ENCODE measurements at places on chromosomes 6 and 20. TPM values are rescaled to one million over a fixed set of nuclear protein-coding genes. Genes with fewer than 3 reads are reported as not detected.
A peak's percentile ranks its signal among the peaks of the same experiment; 100 is the strongest.

DNA sequence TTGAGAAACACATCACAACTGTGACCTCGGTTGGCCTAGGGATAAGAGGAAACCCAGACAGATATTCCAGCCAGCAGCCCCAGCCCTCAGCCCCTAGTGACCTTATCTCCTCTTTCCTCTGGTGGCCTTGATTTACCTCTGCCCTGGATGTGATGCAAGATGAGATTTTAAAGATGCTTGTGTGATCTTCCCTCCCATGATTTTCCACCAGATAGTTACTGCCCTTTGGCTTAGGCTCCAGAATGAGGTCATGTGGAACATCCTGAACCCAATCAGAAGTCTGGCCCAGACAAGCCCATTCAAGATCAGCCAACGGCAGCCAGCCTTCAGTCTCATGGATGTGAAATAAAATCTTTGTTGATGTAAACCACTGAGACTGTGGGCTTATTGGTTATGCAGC, 104.0 kb downstream of the BANF2 start:
- no peak overlapping the region for H3K4me3 ChIP-seq
- no peak for DNase-seq
- H3K36me3 ChIP-seq, result no peaks in the 10 kb centered on the region
- H3K27me3 ChIP-seq, result no peaks in the 10 kb centered on the region

DNA sequence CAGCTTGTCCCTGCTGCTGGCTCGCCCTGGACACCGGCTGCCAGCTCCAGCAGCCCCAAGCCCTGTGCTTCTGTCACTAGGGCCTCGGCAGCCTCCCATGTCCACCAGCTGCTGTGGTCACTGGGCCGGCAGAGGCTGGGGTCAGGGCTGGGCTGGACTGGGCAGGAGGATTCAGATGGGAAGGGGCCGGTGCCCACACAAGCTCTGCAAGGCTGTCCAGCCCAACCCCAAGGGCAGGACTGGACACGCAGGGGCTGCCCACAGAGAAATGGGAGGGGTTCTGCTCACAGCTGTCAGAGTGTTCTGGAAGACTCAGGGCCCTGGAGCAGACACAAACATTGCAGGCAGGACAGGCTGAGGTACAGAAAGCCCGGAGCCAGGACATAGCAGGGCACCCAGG, 65.6 kb downstream of the ADNP start:
- H3K27ac ChIP-seq, result no peak overlapping the region
- H3K4me3 ChIP-seq, result no peak overlapping the region
- no peak for DNase-seq
- no peaks in the 10 kb centered on the region for H3K36me3 ChIP-seq
- peaks cover 6% of the 10 kb centered on the region for H3K4me1 ChIP-seq

GRCh38 chr6:111793711-111794111, 79.5 kb downstream of the FYN start:
- no peaks in the 10 kb centered on the region for H3K4me1 ChIP-seq
- no peaks in the 10 kb centered on the region for H3K27me3 ChIP-seq
- no peak for DNase-seq
- H3K27ac ChIP-seq, result no peak overlapping the region

GRCh38 chr6:116018976-116019375, 41.7 kb downstream of the FRK start:
- H3K36me3 ChIP-seq, result no peaks in the 10 kb centered on the region
- no peaks in the 10 kb centered on the region for H3K27me3 ChIP-seq
- no peak overlapping the region for H3K27ac ChIP-seq
- no peak overlapping the region for H3K4me3 ChIP-seq
- DNase-seq, result peak; percentile 34
- H3K4me1 ChIP-seq, result peaks cover 3% of the 10 kb centered on the region

DNA sequence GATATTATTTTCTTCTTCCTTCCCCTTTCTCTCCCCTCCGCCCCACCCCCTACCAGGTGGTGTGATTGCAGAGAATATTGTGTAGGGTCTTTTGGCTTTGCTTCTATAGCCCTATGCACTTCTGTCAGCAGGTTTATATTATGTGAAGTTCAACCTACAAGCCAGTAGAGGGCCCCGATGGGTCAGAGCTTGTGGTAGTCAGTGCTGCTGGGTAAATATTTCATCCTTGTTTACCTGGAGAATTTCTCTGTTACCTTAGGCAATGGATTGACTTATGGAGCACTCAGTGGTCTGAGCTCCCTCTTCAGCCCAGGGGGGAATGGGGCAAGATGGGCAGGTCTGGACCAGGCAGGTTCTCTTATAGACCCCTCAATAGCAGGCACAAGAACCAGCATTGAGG, 720.9 kb downstream of the GRIK2 start:
- DNase-seq, result peak; percentile 45
- H3K27ac ChIP-seq, result no peak overlapping the region
- H3K36me3 ChIP-seq, result no peaks in the 10 kb centered on the region
- no peaks in the 10 kb centered on the region for H3K4me1 ChIP-seq
- no peaks in the 10 kb centered on the region for H3K27me3 ChIP-seq
- no peak overlapping the region for H3K4me3 ChIP-seq

DNA sequence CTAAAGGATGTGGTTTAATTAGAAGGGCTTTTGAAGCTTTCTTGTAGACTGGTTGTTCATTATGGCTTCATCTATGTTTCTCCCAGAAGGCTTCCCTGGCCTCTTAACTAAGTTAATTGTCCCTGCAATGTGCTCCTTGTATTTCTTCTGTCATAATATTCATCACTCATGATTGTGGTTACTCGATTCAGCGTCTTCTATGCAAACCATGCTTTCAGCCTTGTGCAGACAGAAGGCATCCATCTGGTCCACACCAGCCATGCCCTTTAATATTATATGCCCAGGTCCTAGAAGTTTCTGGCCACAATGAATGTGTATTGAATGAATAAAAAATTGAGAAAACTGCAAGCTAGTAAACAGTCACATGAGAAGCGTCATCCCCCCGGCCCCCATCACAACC, 163.2 kb downstream of the KHDC1L start:
- H3K27ac ChIP-seq, result no peak overlapping the region
- no peak for DNase-seq
- H3K4me3 ChIP-seq, result no peak overlapping the region
- no peaks in the 10 kb centered on the region for H3K27me3 ChIP-seq
- no peaks in the 10 kb centered on the region for H3K4me1 ChIP-seq
- no peaks in the 10 kb centered on the region for H3K36me3 ChIP-seq

GRCh38 chr20:21436205-21436604, 38.9 kb upstream of the NKX2-4 start:
- H3K36me3 ChIP-seq, result no peaks in the 10 kb centered on the region
- H3K27me3 ChIP-seq, result no peaks in the 10 kb centered on the region
- no peaks in the 10 kb centered on the region for H3K4me1 ChIP-seq
- no peak for DNase-seq

- no peak overlapping the region for H3K4me3 ChIP-seq
- no peaks in the 10 kb centered on the region for H3K27me3 ChIP-seq
- no peak for DNase-seq
- H3K4me1 ChIP-seq, result no peaks in the 10 kb centered on the region
These were observed 510.8 kb upstream of the SYNCRIP start for GRCh38 chr6:86153521-86153920.

DNA sequence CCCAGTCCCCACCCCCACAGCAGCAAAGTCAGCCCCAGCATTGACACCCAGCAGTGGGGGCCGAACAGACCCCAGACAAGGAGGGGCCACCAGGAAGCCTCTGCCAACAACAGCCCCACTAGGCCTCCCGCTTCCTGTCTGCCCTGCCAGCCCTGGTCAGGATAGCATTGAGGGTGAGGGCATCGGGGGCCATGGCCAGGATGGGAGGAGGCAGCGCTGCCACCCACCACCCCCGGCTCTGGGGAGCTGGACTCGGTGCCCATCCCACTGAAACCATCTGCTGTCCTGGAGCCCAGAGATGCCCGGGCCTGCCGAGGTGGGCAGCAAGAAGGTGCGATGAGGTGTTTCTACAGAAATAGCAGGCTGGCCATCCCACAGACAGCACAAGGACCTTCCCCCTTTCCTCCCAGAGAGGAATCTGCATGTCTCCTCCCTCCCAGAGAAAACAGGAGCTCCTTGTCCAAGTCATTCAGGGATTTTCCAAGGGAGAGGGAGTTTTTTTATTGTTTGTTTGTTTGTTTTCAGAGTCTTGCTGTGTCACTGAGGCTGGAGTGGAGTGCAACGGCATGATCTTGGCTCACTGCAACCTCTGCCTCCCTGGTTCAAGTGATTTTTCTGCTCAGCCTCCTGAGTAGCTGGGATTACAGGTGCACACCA, 62.1 kb upstream of the BHLHE23 start:
- H3K4me1 ChIP-seq, result no peaks in the 10 kb centered on the region
- H3K4me3 ChIP-seq, result no peak overlapping the region
- H3K27me3 ChIP-seq, result peaks cover 38% of the 10 kb centered on the region
- DNase-seq, result no peak

- no peak overlapping the region for H3K27ac ChIP-seq
- no peak for DNase-seq
- H3K4me1 ChIP-seq, result no peaks in the 10 kb centered on the region
- no peak overlapping the region for H3K4me3 ChIP-seq
These were observed 25.1 kb downstream of the KCNQ2 start for GRCh38 chr20:63447320-63447719.

DNA sequence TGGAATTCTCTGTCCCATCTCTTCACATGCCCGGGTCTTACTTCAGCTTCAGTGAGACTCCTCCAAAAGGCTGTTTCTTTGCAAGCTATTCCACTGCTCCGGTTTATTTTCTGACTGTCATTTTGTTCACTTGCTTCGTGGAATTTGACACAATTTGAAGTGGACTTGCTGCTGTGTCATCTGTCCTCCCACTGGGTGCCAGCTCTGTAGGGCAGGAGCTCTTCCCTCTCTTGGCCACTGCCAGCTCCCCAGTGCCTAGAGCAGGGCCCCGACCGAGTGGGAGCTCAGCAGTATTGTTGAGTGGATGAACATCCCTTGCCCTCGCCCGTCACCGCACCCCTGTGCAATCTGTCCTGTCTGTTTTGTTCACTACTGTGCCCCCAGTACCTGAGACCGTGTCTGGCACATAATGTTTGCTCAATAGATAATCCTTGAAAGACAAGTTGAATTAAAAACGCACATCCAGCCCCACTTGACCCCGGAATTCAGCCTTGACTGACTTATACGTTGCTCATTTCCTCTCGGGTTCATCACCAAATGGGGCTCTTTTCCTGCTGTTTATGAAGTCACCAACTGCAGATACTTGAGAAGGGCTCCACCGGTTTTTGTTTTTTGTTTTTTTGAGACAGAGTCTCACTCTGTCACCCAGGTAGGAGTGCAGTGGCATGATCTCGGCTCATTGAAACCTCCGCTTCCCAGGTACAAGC, 170.3 kb upstream of the KCNG1 start:
- no peak overlapping the region for H3K4me3 ChIP-seq
- peaks cover 15% of the 10 kb centered on the region for H3K4me1 ChIP-seq
- no peak for DNase-seq
- H3K36me3 ChIP-seq, result no peaks in the 10 kb centered on the region
- H3K27ac ChIP-seq, result no peak overlapping the region

GRCh38 chr6:128981716-128982115, 98.8 kb downstream of the LAMA2 start:
- no peaks in the 10 kb centered on the region for H3K36me3 ChIP-seq
- H3K4me3 ChIP-seq, result no peak overlapping the region
- no peaks in the 10 kb centered on the region for H3K4me1 ChIP-seq

DNA sequence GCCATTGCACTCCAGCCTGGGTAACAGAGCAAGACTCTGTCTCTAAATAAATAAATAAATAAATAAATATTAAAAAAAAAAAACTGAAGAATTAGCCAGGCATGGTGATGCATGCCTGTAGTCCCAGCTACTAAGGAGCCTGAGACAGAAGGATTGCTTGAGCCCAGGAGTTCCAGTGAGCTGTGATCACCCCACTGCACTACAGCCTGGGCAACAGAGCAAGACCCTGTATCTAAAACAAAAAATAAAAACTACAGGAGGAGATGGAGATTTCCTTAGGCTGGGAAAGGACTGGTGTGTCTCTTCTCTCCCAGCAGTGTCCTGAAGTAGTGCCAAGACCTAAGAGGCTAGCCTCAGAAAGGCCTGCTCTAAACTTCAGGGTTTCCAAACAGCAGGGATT, 8.1 kb upstream of the GTF3C6 start:
- H3K4me3 ChIP-seq, result no peak overlapping the region
- peaks cover 6% of the 10 kb centered on the region for H3K4me1 ChIP-seq
- no peaks in the 10 kb centered on the region for H3K36me3 ChIP-seq
- DNase-seq, result no peak

DNA sequence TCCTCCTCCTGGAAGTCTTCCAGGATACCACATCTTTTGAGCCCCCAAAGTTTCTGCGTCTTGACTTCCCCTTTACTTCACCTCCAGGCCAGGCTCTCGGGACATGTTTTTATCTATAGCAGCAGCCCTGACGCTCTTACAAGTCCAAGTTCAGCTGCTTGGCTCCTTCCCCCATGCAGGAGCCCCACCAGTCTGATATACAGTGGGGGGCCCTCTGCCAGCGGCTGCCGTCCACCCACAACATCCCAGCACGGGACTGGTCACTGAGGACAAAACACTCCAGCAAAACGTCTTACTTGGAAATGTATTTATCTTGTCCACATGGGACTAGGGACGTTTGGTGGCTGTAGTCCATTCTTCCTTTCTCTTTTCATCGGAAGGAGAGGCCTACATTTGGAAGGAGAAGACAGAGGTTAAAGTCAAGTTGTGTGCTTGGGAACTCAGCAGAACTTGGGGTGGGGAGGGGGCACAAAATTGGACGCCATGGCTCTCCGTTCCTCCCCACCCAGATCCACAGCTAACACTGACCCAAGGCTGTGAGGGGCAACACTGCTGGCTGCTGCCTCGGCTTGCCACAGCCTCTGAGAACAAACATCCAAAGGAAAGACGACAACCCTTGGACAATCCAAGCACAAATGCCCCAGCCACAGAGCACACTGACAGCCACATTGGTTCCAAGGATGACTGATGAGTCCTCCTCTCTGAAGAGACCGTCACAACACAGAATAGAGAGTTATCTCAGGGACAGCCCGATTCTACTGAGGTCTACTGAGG, 79.2 kb downstream of the PRND start:
- H3K27me3 ChIP-seq, result no peaks in the 10 kb centered on the region
- no peaks in the 10 kb centered on the region for H3K36me3 ChIP-seq
- H3K4me1 ChIP-seq, result no peaks in the 10 kb centered on the region
- no peak for DNase-seq
- no peak overlapping the region for H3K4me3 ChIP-seq

GRCh38 chr6:150228072-150228733, 85.4 kb downstream of the PPP1R14C start:
- no peak for DNase-seq
- peaks cover 6% of the 10 kb centered on the region for H3K4me1 ChIP-seq
- no peaks in the 10 kb centered on the region for H3K36me3 ChIP-seq
- no peak overlapping the region for H3K4me3 ChIP-seq

GRCh38 chr6:32254761-32255198, 30.9 kb upstream of the NOTCH4 start:
- H3K27me3 ChIP-seq, result no peaks in the 10 kb centered on the region
- no peaks in the 10 kb centered on the region for H3K36me3 ChIP-seq
- no peak overlapping the region for H3K27ac ChIP-seq
- DNase-seq, result no peak
- H3K4me3 ChIP-seq, result no peak overlapping the region

- H3K27ac ChIP-seq, result no peak overlapping the region
- H3K4me1 ChIP-seq, result no peaks in the 10 kb centered on the region
- H3K36me3 ChIP-seq, result no peaks in the 10 kb centered on the region
- H3K4me3 ChIP-seq, result no peak overlapping the region
- peak; percentile 44 for DNase-seq
These were observed 41.7 kb downstream of the SLC23A2 start for GRCh38 chr20:4959592-4959991.

GRCh38 chr6:98047871-98048270, 764.9 kb upstream of the MMS22L start:
- no peaks in the 10 kb centered on the region for H3K27me3 ChIP-seq
- no peak for DNase-seq
- no peaks in the 10 kb centered on the region for H3K4me1 ChIP-seq
- H3K27ac ChIP-seq, result no peak overlapping the region
- no peaks in the 10 kb centered on the region for H3K36me3 ChIP-seq

ETV7 gene
- not detected for total RNA-seq

KIF6 gene
- 0.69 TPM for total RNA-seq

CD24 gene
- 166 TPM for total RNA-seq

CYP39A1 gene
- 4.3 TPM for total RNA-seq

RPS10 gene
- total RNA-seq, result 1,764 TPM

GJA1 gene
- total RNA-seq, result 6.8 TPM

All from cardiac muscle cell (in vitro differentiated cells and primary cell).